ENCODE measurements at places on chromosomes 4 and X. TPM values are rescaled to one million over a fixed set of nuclear protein-coding genes. Genes with fewer than 3 reads are reported as not detected.

Gene CCNA2
- 11.4 TPM for total RNA-seq

Gene KIT
- total RNA-seq: 49.1 TPM

Gene RAB33A
- 4.1 TPM for total RNA-seq

Gene SPON2
- 0.97 TPM for total RNA-seq

Gene XKRX
- 0.18 TPM for total RNA-seq

- DNase-seq: no peak
These were observed 103.7 kb downstream of the JADE1 start for GRCh38 chr4:128913228-128913627.

DNA sequence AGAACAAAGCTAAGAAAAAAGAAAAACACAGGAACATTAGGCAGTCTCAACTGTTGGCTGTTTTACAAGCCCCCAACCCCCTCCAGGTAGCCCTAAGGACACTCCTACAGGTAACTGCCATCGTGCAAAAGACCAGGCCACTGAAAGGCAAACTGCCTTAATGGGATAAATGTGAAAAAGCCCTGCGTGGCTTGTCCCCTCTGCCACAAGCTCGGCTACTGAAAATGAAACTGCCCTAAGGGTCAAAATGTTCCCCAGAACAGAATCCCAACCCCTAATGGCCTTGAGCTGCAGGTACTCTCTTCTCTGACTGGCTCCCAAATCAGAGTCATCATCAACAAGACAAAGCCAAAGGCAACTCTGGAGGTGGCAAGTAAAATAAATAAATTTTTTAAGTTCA is 84.8 kb downstream of the MSN start:
- DNase-seq: no peak

DNA sequence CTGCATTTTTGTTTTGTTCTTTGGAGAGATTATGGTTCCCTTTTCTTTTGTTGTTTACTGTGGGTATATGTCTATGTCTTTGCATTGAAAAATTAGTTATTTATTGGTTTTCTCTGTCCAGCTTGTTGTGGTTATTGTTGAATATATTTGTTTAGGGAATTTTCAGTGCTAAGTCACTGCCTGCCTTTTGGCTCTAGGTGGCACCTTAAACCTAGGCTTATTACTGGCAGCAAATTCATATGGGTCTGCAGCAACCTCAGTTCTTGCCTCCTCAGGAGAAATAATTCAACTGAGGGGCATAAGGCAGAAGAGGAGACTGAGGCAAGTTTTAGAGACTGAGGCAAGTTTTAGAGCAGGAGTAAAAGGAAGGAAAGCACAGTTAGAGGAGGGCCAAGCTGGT is 1157.3 kb upstream of the AGA start:
- DNase-seq: no peak

DNA sequence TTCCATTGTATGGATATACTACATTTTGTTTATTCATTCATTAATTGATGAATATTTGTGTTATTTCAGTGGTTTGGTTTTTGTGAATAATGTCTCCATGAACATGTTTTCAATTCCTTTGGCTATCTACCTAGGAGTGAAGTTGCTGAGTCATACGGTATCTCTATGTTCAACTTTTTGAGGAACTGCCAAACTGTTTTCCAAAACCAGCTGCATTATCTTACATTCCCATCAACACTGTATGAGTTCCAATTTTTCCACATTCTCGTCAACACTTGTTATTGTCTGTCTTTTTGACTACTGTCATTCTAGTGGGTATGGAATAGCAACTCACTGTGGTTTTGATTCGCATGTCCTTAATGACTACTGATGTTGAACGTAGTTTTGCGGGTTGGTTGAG is 388.6 kb upstream of the MAGEB2 start:
- DNase-seq: no peak

DNA sequence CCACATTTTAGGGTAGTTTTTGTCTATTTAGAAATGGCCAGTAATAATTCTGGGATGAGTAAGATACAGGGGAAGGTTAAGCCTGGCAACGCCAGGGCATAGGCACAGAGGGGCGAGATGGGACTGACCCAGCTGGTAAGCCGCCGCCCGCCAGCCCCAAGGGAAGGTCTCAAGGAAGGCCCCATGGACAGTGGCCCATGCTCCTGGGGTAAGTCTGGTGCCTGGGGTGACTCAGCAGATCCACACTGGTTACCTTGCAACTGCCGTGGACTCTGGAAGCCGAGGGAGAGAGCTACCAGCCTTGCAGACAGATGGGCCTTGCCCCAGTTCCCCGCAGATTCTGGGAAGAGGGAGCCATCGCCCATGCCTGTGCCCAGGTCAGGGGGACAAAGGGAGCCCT is 179.4 kb downstream of the AFAP1 start:
- no peak for DNase-seq

DNA sequence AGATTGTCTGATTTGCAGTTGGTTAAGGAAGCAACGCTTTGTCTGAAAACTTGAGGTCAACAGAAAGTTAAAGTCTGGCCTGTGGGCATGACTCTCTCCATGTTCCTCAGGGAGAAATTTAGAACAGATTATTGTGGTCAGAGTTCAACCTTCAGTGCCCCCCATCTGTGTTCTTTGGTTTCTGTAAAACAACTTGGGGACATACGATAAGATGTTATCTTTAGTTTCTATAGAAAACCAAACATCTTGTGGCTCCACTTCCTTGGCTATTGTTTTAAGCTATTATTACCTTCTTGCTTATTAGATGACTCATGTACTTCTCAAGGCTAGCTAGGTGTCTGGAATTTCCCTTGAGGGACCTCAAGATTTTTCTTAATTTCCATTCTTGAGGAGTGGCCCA is 507.7 kb downstream of the PDHA2 start:
- no peak for DNase-seq

DNA sequence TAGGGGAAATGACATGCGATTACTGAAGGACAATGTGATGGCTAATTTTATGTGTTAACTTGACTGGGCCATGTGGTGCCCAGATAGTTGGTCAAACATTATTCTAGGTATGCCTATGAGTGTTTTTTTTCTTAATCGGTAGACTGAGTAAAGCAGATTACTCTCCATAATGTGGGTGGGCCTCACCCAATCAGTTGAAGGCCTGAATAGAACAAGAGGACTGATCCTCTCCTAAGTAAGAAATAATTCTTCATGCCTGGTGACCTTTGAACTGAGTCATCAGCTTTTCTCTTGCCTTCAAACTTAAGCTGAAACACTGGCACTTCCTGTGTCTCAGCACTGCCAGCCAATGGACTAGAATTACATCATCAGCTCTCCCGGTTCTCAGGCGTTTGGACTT is 164.0 kb upstream of the FGF13 start:
- no peak for DNase-seq

DNA sequence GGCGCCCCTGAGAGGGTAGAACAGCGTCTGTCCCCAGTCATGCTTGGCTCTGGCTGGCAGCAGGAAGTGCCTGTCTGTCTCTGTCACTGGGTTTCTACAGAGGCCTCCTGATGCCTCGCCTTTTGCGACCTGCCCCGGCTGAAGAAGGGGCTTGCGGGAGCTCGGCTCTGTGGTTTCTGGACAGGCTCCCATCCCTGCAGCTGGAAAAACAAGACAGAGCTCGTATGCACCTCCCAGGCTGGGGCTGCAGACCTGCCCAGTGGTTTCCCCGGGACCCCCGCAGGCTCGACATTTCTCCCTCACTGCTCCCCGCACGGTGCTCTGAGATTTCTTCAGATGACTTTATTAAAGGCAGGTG is 57.0 kb upstream of the SORCS2 start:
- no peak for DNase-seq

GRCh38 chrX:68681443-68681941 is 34.0 kb downstream of the STARD8 start:
- DNase-seq: no peak

- no peak for DNase-seq
These were observed 45.5 kb downstream of the FAM9B start for GRCh38 chrX:8988446-8988845.

GRCh38 chr4:147724468-147725201 is 7.3 kb upstream of the ARHGAP10 start:
- DNase-seq: no peak

- DNase-seq: no peak
These were observed 30.7 kb downstream of the PPP2R2C start for GRCh38 chr4:6441758-6442157.

DNA sequence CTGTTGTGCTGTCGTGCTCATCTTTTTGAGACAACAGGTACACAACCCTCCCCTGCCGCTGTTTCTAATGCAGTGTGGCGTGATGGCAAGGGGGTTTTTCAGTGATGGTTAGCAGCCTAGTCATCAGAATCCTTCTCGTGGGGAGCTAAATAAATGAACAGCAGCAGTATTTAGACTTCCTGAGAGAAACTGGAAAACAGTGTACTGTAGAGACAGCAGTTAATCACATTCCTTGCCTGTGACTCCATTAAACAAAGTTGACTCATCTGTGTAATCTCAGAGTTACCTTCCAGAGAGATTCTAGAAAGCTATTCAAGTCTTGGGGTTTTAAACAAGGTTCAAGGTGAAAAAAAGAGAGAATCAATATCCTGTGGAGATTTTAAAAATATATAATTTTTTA is 1753.2 kb upstream of the PCDH7 start:
- DNase-seq: no peak

- no peak for DNase-seq
These were observed 355.1 kb upstream of the CLNK start for GRCh38 chr4:11039634-11040131.

DNA sequence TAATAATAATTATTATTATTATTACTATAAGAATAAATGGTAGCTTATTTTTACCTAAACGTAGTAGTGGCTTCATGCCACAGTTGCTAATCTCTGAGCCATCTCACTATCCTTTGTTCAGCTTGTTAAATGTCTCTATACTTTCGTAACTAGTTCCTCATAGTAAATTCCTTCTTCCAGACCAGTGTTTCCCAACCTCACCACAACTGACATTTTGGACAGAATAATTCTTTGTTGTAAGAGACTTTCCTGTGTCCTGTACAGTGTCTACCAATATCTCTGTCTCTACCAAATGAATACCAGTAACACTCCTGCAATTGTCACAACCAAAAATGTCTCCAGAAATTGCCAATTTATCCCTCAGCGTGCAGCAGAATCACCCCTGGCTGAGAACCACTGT is 1040.9 kb downstream of the DMD start:
- no peak for DNase-seq

All from endothelial cell (in vitro differentiated cells).